ENCODE measurements at places on chromosomes 4 and X. TPM values are rescaled to one million over a fixed set of nuclear protein-coding genes. Genes with fewer than 3 reads are reported as not detected.

Gene UTP14A
- 12.1 TPM for total RNA-seq

Gene RRH
- total RNA-seq: not detected

Gene DCLK2
- total RNA-seq: 11.7 TPM

Gene SERPINA7
- not detected for total RNA-seq

Gene BEND4
- under 0.01 TPM for total RNA-seq

Gene HSFX3
- not detected for total RNA-seq

Gene IGSF1
- total RNA-seq: 6.4 TPM

Gene CCDC110
- 1.4 TPM for total RNA-seq

Gene BBS12
- total RNA-seq: 2.8 TPM

Gene GLRB
- 2.4 TPM for total RNA-seq

Gene SULT1E1
- total RNA-seq: 53.0 TPM

Gene CABS1
- total RNA-seq: not detected

Gene CCNG2
- 51.4 TPM for total RNA-seq

Gene IQSEC2
- 6.6 TPM for total RNA-seq

Gene PCDH11X
- total RNA-seq: 4.1 TPM

DNA sequence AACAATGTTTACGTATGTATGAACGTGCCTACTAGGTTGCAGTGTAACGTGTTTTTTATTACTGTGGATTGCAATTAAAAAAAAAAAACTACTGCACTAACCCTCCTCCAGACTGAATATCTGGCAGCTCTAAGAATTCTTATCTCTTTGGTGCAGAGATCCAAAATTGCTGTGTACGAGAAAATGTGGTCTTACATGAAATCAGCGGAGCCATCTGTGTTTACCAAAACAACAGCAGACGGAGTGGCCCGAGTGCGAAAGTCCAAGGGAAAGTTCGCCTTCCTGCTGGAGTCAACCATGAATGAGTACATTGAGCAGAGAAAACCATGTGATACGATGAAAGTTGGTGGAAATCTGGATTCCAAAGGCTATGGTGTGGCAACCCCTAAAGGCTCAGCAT, 268.1 kb downstream of the THOC2 start:
- DNase-seq: no peak

GRCh38 chr4:141127884-141128283, 5.4 kb downstream of the RNF150 start:
- DNase-seq: peak; percentile 5

- DNase-seq: no peak
These were observed 491.0 kb upstream of the MAGEB2 start for GRCh38 chrX:29724316-29724715.

- no peak for DNase-seq
These were observed 65.7 kb downstream of the GATB start for GRCh38 chr4:151694961-151695720.

DNA sequence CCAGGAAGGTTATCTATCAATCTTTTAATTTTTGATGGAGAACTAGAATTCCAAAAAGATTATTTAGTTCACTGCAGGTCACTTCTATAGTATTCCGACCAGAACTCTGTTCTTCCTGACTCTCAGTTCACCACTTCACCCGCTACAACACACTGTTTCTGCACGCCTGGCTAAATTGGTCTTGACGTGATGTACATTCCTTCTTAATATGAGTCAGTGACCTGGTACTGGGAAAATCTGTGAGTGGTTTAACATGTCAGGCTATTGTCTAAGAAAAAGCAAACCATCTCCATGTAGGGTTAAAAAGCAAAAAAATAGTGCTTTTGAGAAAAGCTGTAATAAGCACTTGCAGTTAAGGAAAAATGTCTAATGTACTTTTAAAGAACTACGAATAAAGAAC, 120.4 kb downstream of the NDST3 start:
- DNase-seq: no peak

GRCh38 chrX:40845331-40845911, 110.1 kb upstream of the MED14 start:
- DNase-seq: peak; percentile 86

DNA sequence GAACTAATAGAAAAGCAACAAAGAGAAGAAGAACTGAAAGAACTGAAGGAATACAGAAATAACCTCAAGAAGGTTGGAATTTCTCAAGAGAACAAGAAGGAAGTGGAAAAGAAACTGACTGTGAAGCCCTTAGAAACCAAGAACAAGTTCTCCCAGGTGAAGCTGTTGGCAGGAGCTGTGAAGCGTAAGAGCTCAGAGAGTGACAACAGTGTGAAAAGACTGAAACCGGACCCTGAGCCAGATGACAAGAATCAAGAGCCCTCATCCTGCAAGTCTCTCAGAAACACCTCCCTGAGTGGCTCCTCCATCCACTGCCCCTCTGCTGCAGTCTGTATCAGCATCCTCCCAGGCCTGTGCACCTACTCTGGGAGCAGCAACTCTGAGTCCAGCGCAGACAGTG, 8.4 kb upstream of the FHDC1 start:
- no peak for DNase-seq

DNA sequence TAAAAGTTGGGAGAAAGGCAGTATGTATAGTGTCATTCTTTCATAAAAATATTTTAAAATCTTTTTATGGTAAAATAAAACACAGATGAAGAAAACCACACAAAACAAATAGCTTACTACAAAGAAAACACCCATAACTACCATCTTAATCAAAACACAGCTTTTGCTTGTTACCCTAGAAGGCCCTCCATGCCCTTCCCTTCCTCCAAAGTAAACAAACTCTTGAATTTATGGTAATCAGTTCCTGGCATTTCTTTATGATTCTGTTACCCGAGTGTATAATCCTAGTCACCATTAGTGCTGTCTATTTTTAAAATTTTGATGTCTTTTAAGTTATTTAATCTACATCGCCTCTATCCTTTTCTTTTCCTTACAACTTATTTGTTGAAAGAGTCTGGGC, 170.9 kb downstream of the APBB2 start:
- DNase-seq: no peak

DNA sequence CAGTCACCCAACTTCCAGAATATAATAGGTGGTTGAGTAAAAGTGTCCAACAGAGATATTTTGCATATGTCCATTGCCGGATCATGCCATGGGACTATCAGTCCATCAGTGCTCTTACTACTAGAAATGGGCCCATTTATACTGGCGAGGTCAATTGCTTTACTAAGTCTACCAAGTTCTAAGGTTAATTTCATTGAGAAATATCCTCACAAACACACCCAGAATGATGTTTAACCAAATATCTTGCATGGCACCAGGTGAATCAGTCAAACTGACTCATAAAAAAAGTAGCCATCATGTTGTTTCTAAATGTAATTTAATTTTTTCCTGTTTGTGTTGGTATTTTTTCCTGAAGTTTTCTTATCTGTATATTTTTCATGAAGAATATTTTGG, 1217.0 kb downstream of the RAPGEF2 start:
- no peak for DNase-seq

DNA sequence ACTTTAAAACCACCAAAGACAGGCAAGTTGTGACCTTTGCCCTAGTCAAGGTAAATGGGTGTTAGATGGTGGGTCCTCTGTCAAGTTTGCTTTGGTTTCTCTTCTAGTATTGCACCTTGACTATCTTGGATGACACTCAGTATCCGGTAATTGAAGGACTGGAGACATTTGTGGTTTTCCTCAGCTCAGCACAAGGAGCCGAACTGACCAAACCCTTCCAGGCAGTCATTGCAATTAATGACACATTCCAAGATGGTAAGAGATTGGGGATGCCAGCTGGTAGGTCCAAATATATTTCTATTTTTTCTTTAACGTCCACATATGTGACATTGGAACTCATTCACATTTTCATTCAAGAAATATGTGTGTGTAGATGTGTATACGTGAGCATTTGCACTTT, 69.3 kb upstream of the ANXA3 start:
- DNase-seq: no peak

DNA sequence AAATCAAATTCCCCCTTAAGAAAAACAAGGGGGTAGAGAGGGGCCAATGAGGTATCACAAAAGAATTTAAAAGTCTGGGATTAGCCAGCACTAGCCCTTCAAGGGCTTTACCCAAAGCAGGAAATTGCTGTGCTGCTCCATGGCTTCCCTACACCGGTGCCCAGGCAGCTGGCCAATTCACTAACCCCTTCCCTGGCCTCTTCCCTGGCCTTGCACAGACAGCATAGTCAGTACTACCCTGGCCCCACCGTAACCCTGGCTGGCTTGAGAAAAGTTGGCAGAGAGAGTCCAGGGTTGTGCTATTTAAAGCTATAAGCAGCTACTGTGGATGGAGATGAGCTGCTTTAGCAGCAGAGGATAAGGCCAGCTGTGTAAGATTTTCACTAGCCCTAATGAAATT, 43.1 kb downstream of the ADAMTS3 start:
- peak; percentile 10 for DNase-seq

DNA sequence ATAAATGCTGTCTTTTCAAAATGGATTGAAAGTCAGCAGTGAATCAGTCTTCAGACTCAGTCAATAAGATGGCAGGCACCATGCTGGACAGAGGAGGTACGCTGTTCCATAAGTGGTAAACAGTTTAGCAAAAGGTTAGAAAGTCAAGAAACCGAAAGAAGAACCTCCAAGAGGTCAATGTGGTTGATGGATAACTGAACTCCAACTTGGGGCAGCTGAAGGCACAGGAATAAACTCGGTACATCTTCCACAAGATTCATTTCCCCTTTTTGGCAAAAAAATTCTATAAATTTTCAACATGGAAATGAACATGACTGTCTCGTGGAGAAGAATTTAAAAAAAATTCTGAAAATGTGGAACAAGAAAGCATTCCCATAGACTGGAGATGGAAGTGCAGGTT, 18.4 kb upstream of the SEL1L3 start:
- no peak for DNase-seq

- no peak for DNase-seq
These were observed 110.7 kb upstream of the IGSF1 start for GRCh38 chrX:131399678-131400428.

DNA sequence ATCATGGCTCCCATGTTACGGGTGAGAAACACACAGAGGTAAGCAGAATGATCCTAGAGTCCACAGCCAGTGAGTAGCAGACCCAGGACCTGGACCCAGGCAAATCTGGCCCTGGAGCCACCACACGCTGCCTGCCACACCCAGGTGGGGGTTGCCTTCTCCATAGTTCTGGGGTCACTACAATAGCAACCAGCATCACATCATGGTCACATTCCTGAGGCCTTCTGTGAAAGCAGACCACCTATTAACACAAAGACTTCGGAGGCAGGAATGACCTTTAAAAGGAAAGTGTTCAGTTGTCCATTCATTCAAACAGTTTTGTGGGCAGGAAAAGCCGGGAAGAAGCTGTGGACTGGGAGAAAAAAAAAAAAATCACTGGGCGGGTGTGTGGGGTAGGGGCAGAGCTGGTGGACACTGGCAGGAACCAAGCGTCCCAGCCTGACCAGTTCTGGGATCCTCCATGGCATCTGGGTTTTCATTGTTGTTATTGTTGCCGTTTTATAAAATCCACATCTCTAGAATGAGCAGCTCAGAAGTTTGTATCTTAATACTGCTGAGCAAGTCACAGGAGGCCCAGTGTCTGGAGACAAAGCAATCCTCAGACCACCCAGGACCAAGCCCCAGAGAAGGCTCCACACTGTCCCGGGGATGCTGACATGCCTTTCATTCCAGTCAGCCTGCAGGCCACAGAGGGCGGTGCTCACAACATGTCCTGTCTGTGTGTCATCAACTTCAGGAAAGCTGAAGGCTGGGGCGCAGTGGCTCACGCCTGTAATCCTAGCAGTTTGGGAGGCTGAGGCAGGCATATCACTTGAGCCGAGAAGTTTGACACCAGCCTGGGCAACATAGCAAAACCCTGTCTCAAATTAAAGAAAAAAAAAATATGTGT, 67.0 kb downstream of the SEL1L3 start:
- no peak for DNase-seq

DNA sequence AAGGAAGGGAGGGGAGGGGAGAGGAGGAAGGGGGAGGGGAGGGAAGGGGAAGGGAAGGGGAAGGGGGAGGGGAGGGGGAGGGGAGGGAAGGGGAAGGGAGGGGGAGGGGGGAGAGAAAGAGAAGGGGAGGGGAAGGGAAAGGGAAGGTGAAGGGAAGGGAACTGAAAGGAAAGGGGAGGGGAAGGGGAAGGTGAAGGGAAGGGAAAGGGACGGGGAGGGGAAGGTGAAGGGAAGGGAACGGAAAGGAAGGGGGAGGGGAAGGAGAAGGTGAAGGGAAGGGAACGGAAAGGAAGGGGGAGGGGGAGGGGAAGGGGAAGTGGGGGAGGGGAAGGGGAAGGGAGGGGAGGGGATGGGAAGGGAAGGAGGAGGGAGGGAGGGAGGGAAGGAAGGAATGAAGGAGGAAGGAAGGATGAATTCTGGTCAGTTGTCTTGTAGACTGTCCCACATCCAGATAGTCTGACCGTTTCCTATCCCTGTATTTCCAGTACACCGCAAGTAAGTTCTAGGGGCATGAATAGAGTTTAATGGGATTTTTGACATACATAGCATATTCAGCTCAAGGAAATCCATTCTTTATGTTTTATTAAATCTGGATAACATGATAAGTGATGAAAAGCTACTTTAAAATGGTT, 20.4 kb downstream of the HERC5 start:
- DNase-seq: no peak

- DNase-seq: peak; percentile 41
These were observed 26.0 kb upstream of the YTHDC1 start for GRCh38 chr4:68375667-68376559.

- peak; percentile 57 for DNase-seq
These were observed 23.6 kb downstream of the PLAC1 start for GRCh38 chrX:134634691-134635090.

GRCh38 chrX:72566448-72566847, 6.2 kb downstream of the HDAC8 start:
- no peak for DNase-seq

GRCh38 chr4:77126809-77127208, 30.2 kb upstream of the CCNG2 start:
- no peak for DNase-seq

DNA sequence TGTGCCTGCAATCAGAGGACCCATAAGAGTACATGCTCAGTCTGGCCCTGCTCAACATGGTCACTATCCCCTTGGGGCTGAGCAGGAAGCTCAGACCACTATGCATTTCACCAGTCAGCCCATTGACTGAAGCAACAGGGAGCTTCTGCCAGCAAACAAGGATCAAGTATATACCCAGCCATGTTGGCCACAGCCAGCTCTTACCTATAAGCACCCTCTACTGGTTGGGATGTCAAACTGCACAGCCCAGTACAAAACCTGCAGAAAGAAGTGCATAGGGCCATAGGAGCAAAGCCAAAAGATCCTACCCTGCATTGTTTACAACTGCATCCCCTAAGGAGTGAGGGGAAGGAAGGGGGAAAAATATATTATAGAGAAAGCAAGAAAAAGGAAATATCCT, 214.4 kb upstream of the CPEB2 start:
- DNase-seq: no peak

DNA sequence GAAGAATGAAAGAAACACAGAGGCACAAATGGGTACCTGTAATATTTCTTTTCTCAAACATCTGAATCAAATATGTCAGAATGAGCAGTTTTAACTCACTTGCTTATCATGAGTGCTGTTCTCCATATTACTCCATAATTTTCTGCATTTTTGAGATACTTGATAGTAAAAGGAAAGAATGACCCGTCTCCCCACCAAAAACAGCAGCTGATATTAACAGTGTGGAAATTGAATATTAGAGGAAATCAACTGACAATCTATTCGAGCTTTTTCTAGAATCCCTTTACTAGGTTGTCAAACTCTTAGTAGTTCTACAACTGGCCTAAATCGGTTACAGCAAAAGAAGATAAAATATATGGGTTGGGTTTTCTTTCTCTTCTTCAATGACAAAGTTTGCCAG, 49.9 kb upstream of the HELT start:
- DNase-seq: no peak
